ENCODE measurements at places on chromosomes 16 and 17.

- DNase-seq, result no peak
These were observed 1541.7 kb upstream of the CDH8 start for GRCh38 chr16:63577891-63578290.

GRCh38 chr16:969508-970385 lies 1.0 kb downstream of the LMF1 start:
- DNase-seq, result no peak

DNA sequence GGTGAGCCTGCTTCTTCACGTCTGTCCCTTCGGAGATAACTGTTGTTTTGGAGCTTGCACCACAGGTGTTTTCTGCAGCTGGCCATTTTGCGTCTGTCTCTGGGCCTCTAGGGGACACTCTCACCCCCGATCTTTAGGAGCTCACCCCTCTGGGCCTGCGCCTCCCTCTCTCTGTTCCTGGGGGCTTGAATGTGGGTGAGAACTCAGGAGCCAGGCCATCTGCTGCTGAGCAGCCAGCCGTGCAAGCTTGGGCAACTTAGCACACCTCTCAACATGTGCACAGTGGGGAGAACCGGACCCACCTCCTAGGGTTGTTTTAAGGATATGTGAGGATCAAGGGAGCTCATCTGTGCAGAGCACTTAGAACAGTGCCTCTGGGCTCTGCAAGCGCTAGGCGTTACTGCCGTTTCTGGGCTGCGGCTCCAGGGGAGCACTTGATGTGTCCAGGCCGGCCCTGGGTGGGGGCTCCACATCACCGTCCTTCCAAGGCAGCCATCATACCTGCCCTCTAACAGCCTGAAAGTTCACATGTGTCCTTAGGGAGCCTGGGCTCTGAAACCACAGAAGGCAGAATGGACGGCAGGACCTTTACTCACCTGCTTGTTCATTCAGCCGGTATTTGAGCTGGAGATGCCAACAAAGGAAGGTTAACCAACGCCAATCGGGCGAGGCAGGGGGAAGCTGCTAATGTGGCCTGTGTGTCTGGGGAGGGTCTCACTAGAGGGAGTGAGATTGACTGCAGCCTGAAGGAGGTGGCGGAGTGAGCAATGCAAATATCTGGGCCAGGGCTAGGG lies 66.3 kb downstream of the MRC2 start:
- DNase-seq, result no peak

GRCh38 chr17:194828-195602 lies 13.6 kb upstream of the DOC2B start:
- DNase-seq, result no peak

GRCh38 chr16:22229889-22230288 lies 23.8 kb downstream of the EEF2K start:
- no peak for DNase-seq

GRCh38 chr17:81978524-81979298 lies 1.3 kb downstream of the ASPSCR1 start:
- no peak for DNase-seq

DNA sequence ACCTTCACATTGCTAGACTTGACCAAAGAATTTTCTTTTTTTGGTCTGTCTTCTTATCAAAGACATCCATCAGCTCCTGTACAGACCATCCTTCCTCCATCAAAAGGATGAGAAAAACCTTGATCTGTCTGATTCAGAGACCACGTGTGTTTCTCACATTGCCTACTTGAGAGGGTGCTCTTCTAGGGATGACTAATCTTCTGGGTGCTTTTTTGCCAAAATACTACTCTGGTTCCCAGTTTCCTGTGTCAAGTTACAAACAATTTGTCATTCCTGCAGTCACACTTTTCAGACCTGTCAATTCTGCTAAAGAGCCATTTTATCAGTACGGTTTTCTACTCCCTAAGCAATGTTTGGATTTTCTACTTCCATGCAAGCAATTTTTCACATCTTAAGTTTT lies 492.2 kb downstream of the CDH11 start:
- DNase-seq, result no peak

DNA sequence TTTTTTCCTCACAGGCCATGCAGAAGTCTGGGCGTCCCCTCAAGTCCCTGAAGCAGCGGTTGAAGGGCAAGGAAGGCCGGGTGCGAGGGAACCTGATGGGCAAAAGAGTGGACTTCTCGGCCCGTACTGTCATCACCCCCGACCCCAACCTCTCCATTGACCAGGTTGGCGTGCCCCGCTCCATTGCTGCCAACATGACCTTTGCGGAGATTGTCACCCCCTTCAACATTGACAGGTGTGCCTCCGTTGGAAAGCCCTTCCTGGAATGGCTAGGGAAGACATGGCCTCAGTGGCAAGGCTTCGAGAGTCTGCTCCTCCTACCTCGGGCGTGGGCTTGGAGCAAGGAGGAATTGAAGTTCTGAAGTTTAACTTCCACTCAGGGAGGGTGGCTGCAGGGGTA lies 13.5 kb downstream of the POLR2A start:
- DNase-seq, result no peak

DNA sequence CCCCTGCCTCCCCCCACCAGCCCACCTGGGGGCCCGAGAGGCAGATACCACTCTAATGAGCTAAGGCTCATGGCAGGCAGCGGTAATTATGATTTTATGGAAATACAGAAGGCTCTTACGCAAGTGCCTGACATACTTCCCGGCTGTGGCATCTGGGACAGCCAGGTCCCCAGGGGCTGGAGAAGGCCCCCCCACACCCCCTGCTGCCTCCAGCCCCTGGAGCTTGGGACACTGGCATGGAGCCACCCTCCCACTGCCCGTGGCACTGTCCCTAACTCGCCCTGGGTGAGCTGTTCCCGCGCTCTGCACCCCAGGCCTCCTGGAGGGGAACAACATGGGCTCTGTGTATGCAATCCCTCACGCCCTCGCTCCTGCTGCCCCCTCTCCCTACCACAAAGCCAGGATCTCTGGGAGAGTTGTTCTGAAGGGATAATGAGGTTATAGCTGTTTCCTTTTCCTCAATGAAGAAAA lies 5.4 kb upstream of the STAC2 start:
- DNase-seq, result no peak

DNA sequence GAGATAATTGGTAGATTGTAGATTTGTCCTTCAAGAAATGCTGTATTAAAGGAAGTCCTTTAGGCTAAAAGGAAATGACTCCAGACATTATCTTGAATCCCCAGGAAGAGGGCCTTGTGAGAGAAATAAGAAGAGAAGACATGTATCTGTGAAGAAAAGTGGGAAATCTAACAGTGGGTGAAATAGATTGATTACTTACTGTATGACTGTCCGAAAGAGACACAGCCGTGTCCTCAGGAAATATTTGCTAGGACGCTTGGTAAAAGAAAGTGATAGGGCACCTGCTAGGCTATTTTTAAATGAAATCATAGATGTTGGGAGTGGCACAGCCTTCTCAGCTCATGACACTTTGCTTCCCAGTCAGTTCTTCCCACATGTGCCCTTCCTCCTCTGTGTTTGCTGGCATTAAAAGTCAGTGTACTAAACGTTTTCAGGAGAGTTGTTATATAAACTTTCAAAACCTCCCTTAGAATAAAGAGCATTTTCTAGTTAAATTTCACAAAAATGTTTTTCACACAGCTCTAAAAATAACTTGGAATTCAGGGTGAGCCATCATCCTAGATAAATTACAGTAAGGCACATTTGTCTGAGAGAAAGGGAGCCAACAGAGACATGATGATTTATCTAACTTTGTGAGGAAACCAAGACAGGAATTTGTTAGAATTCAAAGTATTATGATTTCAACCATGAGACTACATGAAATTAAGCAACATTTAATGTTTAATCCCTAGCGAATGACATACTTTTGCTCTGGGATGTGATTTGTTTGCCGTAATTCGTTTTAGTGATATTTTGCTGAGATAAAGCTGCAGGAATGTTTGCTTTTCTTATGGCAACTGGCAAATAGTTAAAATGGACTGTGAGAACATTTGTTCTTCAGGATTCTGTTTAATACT lies 35.0 kb downstream of the DHRS7B start:
- DNase-seq, result no peak

- DNase-seq, result no peak
These were observed 80.0 kb downstream of the IRF8 start for GRCh38 chr16:85978976-85979375.
